Esophagus mucosa (tissue), 1 donor: ENCODE measurements at places on chromosomes 11 and 22. TPM values are rescaled to one million over a fixed set of nuclear protein-coding genes. Genes with fewer than 3 reads are reported as not detected.

Gene OR4D9
- not detected for total RNA-seq

DNA sequence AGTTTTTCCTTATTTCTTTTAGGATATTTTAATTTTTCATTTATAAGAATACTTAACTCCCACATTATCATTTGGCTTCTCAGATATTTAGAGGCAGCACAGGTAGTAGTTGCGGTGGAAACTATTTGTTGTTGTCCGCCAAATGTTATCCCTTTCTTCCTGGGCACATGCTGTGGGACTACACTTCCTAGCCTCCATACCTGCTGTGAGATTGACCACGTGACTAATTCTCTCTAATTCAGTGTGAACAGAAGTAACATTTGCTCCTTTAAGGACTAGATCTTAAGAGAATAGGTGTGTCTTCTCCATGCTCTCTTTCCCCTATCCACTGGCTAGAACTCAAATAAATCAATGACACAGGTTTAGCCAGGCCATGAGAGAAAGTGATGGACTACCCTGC lies 136.5 kb downstream of the ATG16L2 start:
- no peak for ATAC-seq

DNA sequence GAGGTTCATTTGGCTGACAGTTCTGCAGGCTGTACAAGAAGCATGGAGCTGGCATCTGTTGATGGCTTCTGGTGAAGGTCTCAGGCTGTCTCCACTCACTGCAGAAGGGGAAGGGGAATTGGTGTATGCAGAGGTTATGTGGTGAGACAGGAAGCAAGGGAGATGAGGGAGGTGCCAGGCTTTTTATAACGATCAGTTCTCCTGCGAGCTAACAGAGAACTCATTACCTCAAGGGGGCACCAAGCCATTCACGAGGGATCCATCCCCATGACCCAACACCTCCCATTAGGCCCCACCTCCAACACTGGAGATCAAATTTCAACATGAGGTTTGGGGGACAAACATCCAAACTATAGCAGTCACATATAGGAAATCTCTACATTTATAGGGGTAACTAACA lies 38.7 kb upstream of the E2F8 start:
- ATAC-seq: no peak

GRCh38 chr11:34953955-34954354 lies 37.5 kb downstream of the PDHX start:
- no peak for ATAC-seq

Gene MRGPRE
- total RNA-seq: not detected

DNA sequence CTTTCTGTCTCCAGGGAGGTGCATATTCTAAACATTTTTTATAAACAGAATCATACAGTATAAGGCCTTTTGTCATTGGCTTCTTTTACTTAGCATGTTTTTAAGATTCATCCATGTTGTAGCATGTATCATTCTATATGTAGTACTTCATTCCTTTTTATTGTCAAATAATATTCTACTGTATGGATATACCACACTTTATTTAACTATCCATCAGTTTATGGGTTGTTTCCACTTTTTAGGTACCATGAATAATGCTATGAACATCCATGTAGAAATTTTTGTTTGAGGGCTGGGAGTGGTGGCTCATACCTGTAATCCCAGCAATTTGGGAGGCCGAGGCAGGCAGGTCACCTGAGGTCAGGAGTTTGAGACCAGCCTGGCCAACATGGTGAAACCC lies 73.1 kb downstream of the PHF21A start:
- ATAC-seq: no peak
